Posterior vena cava (tissue), 2 donors: ENCODE measurements at places on chromosomes 3 and 15. TPM values are rescaled to one million over a fixed set of nuclear protein-coding genes. Genes with fewer than 3 reads are reported as not detected.

CMTM7 gene
- total RNA-seq, result 9.2 TPM

CCR8 gene
- not detected for total RNA-seq

TMEM40 gene
- total RNA-seq, result not detected

ARNT2 gene
- total RNA-seq, result 10.1 TPM

ADPGK gene
- 29.8 TPM for total RNA-seq

ADAMTS7 gene
- 8.9 TPM for total RNA-seq

LIPH gene
- total RNA-seq, result not detected

TERC gene
- total RNA-seq, result 6.3 TPM

CAMP gene
- total RNA-seq, result not detected

PARP15 gene
- 3.5 TPM for total RNA-seq

RARB gene
- total RNA-seq, result 8.9 TPM
